Stimulated activated CD4-positive, alpha-beta T cell treated with anti-CD3 and anti-CD28 coated beads, Interleukin-1b, Interleukin-23, amount 100 ng/mL, for 1 hour (primary cell): ENCODE measurements at places on chromosomes 12 and 14.
A peak's percentile ranks its signal among the peaks of the same experiment; 100 is the strongest.

GRCh38 chr14:37023875-37024565 is 148.4 kb downstream of the SLC25A21 start:
- no peak for DNase-seq

DNA sequence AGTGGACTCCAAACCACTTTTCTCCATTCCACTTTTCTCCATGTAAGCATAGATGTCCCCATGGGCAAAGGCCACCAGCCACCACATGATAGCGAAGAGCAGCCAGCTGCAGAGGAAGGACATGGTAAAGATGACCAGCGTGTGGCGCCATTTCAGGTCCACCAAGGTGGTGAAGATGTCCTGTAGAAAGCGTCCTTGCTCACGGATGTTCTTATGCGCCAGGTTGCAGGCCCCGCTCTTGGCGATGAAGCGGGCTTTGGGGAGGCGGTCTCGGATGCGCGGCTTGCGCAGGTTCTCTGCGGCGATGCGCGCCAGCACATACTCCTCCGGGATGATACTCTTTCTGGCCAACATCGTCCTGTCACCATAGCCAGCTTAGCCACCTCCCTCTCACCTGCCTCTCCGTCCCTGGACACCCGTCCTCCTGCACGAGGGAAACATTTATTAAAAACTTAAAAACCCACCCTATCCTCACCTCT is 1.2 kb downstream of the KCNJ8 start:
- no peak for DNase-seq

DNA sequence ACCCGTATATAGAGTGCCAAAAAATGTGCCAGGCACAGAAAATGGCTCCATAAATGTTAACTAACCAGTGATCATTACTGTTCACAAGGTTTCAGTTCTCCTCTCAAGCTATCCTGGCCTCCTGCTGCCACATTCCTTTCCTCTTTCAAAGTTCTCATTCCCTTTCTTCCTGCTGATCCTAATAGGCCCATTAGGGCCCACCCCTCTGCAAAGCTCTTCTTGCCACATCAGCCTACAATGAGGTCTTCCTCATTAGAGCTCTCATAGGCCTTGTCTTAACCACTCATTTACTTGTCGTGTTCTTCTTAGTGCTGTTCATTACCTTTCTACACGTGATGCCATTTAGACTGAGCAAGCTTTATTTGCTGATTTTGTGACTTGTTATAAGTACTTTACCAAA is 40.5 kb downstream of the RPS29 start:
- DNase-seq: no peak

DNA sequence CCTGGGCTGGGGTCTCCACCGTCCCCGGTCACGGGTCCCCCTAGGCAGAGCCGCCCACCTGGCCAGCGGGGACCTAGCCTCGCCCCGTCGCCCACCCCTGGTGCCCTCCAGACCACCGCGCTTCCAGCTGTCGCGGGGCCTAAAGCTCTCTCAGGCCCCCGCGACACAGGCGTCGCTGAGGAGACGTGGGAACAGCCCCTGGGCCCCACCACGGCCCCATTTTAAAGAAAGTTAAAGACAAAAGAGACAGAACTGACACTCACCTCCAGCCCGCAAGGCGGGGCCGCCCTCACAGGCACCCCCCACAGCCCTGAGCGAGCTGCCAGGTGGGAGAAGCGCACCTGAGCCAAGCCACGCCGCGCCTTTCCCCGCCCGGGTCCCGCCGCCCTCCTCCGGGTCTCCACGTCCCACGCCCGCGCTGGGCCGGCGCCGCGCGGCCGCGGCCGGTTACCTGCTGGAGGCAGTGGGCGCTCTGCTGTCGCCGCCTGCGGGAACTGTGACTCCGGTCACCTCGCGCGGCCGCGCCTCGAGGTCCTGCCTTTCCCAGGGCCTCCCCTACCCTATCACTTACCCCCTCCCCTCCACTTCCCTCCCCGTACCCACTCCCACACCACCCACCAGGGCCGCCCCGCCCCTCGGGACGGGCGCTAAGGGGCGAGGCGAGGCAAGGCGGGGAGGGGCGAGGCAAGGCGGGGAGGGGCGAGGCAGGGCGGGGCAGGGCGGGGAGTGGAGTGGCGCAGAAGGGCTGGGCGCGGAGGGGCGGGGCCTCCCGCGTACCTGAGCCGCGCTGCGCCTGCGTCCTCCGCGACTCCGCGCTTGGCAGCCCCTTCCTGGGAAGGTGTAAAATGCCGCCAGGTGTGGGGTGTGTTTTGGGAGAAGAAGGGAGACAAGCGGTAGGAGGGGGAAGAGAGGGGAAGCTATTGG is 31.2 kb downstream of the TC2N start:
- peak; percentile 82 for DNase-seq

- no peak for DNase-seq
Measured at GRCh38 chr12:75850721-75851462, 180.7 kb downstream of the PHLDA1 start.
